Activated T-helper 1 cell treated with anti-CD3 and anti-CD28 coated beads, Interleukin-12 subunit alpha, Interleukin-12 subunit beta, Interleukin-2, Interleukin-4 antibody, amounts not matched to agents 30 ng/mL and 10 ng/mL and 1 ng/mL, durations not matched to agents 14 hours and 24 hours and 36 hours (primary cell): ENCODE measurements at places on chromosomes 2 and 18.

- no peak for DNase-seq
Observed at GRCh38 chr2:39728941-39729351, 50.1 kb downstream of the THUMPD2 start.

DNA sequence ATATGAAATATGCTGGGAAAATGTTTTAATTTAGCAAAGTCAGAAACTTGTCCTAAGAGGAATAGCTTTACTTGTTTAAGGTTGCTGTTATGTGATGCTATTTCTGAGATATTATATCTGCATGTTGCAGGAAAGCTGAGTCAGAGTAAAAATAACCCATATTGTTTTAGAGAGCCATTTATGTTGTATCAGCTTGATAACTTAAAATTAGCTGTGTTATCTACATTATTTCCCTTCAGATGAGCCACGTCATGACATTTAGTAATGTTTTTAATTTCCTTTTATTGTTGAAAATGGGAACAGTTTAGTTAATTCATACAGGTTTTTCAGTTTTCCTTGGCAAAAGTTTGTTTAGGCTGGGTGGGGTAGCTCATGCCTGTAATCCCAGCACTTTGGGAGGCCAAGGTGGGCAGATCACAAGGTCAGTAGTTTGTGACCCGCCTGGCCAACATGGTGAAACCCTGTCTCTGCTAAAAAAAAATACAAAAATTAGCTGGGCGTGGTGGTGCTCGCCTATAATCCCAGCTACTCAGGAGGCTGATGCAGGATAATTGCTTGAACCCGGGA, 55.8 kb downstream of the TTC27 start:
- no peak for DNase-seq

DNA sequence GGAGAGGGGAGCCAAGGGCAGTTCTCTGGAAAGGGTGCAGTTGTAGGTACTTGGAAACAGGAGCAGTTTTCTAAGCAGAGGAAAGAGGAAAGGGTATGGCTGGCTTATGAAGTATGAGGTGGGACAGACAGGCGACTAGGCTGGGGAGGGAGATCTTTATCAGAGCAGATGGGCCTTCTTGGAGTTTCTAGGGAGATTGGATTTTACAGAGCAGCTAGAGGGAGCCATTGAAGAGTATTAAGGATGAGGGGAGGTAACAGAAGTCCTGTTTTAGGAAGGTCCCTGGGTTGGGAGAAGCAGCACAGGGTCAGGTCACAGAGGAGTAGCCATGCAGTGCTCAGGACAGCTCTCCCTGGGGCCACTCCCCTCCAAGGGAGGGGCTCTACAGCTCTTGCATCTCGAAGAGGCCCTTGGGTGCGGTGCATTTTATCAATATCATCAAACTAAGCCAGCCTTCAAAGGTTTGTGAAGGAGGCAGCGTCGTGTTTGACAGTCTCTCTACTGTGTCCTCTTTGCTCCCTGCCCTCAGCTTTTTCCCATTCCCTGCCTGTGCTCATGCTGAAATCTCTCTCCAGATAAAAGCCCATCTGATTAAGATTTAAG, 154.3 kb downstream of the SETBP1 start:
- no peak for DNase-seq

DNA sequence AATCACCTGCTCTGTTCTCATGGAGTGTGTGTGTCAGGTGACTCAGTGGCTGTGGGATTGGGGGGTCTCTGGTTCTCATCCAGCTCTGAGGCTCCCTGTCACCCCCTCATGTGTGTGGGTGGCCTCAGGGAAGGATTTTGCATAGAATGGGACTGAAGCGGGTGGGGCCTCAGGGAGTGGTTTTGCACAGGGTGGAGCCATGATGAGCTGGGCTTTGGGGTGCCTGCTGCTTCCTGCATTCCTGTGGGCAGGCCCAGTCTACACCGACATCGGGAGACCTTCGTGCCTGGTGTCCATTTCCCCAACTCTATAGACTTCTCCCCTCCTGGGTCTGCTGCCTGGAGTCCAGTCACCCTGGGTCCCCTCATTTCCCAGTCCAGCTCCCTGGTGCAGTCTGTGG, 59.7 kb downstream of the VAPA start:
- DNase-seq, result no peak

- DNase-seq, result no peak
Observed at GRCh38 chr2:65294701-65295100, 67.1 kb downstream of the ACTR2 start.

- no peak for DNase-seq
Observed at GRCh38 chr2:132549935-132550670, 119.9 kb downstream of the LYPD1 start.

GRCh38 chr2:112640467-112640799, 5.3 kb upstream of the SLC20A1 start:
- DNase-seq, result no peak

DNA sequence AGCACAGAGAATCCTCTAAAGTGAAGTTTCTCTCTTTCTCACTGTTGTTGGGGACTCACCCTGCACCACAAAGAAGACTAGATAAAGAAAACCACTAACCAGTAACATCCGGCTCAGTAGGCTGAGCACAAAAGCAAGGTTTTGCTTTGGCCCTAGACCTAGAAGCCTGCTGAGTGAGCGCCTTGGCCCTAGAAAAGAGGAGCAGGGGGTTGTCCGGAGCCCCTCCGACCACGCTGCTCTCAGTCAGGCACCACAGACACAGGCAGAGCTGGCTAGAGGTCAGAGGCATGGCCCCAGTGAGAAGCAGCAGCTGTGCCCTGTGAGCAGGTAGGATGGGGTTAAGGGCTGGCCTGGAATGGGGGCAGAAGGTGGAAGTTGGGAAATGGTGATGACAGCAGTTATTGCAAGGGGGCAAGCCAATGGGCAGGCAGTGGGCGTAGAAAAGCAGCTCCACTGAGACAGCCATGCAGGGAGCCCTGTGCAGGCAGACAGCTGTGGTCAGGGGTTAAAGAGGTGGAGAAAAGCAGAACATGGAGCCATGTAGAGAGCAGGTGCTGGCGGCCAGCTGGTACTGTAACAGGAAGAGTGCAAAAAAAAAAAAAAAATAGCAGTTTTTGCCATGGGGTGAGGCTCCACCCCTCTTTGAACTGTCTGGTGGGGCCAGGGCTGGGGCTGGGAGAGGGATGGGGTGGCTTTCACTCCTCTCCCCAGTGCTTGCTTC, 36.9 kb upstream of the SLC14A1 start:
- peak; percentile 61 for DNase-seq

DNA sequence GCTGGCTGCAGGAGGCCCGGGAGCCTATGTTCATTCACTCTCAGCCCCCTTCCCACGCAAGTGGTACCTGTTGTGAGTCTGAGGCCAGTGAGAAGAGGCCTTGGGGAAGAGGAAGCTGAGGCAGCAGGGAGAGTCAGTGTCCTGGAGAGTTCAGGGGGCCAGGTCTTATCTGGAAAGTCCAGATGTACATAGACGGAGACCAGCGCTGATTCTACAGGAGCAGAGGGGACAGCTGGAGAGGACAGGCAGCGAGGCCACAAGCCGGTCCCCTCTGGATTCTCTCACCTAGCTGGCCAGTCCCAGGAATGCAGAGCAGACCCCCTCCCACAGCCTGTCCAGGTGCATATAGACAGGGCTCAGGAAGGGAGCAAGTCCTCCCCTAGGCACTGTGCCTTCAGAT, 29.1 kb upstream of the SELENOI start:
- no peak for DNase-seq

DNA sequence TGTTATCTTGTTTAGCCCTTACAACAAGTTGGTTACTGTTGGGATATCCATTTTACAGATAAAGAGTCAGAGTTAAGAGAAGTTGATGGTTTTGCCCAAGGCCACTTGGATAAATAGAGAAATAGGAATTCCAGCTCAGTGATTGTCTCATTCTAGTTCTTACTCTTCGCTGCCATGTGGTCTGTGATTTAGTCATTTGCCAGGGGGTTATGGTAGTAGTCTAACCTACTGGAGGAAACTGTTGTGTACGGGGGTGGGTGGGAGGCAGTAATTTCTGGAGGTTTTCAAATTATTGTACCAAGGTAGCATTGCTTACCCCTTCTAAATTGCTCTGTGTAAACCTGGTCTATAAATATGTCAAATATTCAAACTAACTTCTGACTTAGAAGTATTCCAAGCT, 110.4 kb downstream of the MAP2 start:
- no peak for DNase-seq

DNA sequence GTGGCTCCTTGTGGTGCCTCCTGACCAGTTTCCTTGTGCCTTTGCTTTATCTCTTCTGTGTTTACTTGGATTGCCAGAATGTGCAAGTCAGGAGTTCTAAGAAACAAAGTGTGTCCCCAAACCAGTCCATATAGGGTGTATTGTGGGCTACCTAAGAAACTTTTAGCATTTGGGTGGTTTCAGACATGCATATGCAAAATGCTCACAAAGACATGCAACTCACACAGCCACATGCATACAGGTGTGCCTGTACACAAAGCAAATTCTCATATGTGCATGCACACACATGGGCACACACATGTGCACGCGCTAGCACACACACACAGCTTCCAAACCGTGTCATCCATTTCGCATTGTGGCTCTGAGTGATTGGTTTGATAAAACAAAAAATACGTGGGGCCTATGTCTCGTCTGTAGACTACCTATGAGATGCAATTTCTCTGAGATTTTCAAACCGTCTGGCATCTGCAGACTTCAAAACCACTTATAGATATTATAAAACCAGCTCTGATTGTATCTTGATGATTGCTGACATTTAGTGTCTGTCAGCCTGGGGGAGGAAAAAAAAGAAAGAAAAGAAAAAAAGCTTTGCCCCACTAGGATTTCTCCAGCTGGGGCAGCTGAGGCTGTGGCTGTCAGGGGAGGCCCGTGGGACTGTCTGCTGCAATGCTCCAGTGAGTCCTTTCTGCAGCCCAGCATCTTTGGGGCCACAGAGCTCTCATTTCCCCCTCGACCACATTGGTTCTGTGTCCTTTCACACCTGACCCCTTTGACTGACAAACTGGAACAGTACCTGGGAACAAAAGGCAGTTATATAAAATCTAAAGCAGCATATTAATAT, 556.1 kb downstream of the CMPK2 start:
- no peak for DNase-seq

DNA sequence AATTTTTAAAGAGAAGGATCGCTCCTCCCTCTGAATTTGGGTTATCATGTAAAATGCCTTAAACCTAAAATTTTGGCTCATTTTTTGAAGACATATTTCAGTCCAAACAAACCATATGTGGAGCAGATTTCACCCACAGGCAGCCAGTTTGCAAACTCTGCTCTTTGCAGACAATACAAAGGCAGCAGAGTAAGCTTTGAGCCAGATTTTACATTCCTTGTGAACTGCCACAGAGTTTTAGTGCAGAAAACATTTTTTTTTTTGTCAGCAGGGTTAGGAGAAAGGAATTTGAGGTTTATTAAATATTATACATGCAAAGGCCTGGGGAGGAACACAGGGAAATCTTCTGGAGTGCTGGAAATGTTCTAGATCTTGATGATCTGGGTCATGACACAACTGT, 171.9 kb upstream of the FN1 start:
- DNase-seq, result no peak
